A673 (cell line): ENCODE measurements at places on chromosomes 7 and 10.

GRCh38 chr7:69219381-69219780 is 378.9 kb upstream of the AUTS2 start:
- DNase-seq, result peak; percentile 21

GRCh38 chr10:31949266-31949665 is 20.6 kb upstream of the ARHGAP12 start:
- DNase-seq, result no peak

GRCh38 chr7:133126422-133126821 is 44.5 kb upstream of the CHCHD3 start:
- DNase-seq, result no peak

- DNase-seq, result no peak
Measured at GRCh38 chr10:17506390-17506789, 52.0 kb upstream of the ST8SIA6 start.

DNA sequence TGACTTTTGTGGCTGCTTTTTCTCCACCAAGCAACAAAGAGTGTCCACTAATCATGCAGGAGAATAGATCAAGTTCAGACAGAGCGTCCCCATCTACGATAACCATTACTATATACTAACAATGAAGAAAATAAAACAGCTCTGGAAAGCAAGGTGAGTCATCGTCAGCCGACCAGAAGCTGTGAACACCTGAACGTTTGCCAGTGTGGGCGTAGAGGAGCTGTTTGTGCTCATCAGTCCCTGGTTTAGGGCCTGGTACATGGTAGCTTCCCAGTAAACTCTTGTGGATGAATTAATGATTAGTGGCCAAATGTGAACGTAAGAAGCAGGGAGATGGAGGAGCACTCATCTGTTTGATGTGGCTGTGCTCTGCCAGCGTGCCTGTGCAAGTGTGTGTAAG is 180.7 kb downstream of the EVX1 start:
- no peak for DNase-seq

DNA sequence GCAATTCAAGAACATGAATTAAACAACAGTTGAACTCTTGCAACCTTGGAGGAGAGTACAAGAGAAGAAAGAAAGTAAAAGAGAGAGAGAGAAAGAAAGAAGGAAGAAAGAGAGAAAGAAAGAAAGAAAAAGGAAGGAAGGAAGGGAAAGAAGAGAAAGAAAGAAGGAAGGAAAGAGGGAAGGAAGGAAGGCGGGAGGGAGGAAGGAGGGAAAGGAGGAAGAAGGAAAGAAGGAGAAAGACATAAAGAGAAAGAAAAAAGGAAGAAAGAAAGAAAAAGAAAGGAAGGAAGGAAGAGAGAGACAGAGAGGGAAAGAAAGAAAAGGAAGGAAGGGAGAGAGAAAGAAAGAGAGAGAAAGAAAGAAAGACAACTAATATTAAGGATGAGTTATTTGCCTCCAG is 1106.7 kb downstream of the TYW1 start:
- no peak for DNase-seq

GRCh38 chr10:126390324-126390723 is 2.0 kb upstream of the ADAM12 start:
- DNase-seq, result no peak

GRCh38 chr7:148686312-148686937 is 12.3 kb upstream of the CUL1 start:
- no peak for DNase-seq

DNA sequence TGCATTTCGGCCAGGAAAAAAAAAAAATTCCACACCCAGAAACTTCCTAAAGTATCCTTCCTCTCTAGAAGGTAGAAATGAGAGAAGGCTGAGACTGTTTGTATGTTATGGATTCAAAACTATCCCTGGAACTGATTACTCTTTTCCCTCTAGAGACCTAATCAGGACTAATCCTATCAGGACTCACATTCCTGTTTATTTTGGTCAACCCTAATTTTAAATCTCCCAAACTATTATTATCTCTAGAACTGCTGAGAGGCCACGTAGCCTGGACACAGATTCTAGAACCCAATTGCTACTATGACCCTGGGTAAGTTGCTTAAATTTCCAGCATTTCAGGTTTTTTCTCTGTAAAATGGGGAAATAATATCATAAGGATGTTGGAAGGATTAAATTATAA is 346.8 kb upstream of the MEOX2 start:
- DNase-seq, result no peak

DNA sequence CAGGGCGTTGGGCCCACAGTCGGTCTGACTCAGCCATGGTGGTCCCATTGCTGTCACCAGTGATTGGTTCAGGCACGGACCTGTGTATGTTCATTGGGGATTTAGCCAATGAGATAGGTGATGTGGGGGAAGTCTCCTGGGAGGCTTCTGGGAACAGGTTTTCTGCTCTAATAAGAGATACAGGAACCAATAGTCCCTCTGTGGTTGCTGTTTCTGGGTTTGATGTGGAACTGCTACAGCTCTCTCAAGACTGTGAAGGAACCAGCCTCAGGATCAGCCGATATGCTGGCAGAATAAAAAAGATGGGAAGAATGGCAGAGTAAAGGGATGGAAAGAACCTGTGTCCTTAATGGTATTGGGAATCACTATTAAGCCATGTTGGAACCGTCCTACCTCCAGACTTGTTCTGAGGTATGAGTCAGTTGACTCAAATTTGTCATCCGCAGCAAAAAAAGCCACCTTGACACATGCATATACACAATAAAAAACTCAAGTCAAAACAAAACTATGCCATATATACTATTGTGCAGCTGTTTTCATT is 70.6 kb downstream of the MCMBP start:
- no peak for DNase-seq
